ENCODE measurements at places on chromosomes 1 and 21.

GRCh38 chr1:92993581-92993980 is 32.3 kb upstream of the DIPK1A start:
- no peak for DNase-seq

GRCh38 chr1:200184196-200184595 is 156.7 kb downstream of the NR5A2 start:
- DNase-seq: peak; percentile 72

DNA sequence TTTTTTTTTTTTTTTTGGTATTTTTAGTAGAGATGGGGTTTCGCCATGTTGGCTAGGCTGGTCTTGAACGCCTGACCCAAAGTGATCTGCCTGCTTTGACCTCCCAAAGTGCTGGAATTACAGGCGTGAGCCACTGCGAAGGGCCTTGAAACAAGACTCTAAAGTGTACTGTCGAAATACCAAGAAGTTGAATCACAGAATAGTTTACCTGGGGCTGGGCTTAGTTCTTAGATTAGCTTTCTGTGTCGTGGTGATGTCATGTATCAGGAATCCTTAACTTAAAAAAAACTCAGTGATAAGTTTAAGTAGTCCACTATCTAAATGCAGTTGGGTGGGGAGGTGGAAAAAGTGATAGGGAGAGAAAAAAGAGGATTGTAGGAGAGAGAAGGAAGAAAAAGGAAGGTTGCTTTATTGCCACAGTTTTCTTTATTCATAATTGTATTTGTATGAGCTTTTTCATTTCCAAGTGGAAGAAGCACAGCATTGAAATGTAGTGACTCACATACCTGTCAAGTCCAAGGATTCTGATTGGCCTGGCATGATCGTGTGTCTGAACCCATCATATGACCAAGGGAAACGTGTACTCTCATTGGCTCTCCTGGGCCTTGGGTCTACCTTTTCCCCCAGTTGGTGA is 13.4 kb downstream of the ITSN1 start:
- DNase-seq: no peak

- no peak for DNase-seq
These were observed 507.0 kb downstream of the AJAP1 start for GRCh38 chr1:5161372-5161771.

DNA sequence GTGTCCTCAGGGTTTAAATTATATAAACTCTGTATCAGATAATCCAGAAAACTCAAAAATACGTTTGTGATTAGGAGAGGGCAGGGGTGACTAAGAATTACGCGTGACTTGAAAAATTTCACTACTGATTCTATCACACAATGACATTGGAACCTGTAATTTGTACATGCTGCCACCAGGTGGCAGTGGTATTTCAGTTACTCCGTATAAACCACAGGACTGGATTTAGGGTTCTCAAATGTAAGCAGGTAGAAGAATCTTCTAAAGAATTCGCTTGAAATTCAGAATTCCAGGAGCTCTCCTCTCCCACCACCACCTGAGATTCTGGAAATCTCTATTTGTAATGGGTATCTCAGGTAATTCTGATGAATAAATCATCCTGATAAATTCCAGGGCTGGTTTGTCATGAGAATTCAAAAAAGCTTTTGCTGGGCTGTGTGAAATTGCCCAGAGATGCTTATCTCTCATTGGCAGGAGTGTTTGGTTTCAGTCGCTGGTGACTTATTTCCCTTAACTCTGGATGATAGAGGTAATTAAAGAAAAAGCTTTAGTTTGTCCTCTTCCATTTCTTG is 1.7 kb upstream of the KRTAP7-1 start:
- no peak for DNase-seq

DNA sequence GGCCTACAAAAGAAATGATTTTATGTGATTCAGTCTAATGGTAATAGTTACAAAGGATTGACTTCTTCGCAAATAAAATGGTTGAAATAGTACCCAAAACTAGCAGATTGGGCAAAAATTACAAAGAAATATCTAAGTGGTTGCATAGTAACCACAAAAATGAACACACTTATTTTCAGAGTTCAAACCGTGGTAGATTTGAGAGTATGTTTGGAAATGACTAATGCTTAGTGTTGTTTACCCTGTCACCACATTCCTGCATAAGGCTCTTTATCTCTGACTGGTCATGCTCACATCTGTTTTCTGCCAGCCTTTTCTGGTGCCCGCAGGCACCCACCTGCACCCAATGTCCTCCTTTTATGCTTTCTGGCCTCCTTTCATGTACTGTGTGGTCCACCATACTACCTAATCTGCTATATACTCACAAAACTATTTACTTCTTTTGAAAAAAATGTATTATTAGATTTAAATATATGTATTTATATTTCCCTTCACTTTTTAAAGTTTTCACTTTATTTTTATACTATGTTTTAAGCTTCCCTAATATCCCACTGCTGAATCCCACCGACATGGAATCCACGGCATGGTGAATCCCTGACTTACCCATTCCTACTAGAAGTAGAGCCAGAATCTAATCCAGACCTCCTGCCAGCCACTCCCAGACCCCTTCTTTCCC is 30.3 kb downstream of the PTPRC start:
- DNase-seq: no peak

DNA sequence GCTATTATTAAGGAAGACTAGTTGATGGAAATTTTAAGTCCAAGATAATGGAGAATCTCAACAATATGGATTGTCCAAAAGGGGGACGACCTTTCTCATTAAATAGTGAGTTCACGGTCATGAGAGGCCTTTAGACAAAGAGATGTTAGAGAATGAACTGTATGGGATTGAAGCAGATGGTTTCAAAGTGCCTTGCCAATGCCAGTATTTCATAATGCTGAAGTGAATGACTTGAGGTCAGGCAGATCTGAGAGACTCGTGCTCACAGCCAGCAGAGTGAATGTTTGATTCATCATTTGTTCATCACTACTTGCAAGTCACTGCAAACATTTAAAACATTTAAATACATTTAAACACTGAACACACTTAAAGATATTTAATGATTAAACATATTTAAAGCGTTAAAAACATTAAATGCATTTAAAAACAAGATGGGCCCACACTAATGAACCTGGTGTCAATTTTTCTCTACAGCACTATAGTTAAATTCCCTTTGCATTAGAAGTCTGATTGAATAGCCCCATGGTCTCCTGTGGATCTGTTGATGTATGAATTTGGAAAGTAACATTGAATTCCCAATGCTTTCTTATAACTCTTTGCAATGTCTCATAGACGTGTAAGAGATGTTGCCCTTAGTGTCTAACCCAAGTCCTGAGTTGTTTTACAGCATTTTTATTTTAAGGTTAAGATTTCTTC is 80.7 kb downstream of the TGFB2 start:
- DNase-seq: no peak

- no peak for DNase-seq
These were observed 44.1 kb upstream of the RGS21 start for GRCh38 chr1:192272732-192273131.

DNA sequence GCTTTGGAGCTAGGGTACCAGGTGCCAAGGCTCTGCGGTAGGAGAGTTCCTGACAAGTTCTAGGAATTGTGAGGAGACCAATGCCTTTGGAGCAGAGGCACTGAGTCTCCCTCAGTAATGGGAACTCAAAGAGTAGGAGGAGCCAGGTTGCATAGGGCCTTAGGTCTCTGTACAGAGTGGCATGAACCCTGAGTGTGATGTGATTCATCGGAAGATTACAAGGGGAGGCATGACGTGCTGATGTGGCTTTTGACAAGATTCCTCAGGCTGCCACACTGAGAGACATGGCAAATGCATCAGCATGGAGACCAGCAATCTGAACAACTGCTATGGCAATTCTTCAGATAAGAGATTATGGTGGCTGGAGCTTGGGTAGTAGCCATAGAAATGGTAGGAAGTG is 94.6 kb upstream of the SLC44A3 start:
- no peak for DNase-seq

DNA sequence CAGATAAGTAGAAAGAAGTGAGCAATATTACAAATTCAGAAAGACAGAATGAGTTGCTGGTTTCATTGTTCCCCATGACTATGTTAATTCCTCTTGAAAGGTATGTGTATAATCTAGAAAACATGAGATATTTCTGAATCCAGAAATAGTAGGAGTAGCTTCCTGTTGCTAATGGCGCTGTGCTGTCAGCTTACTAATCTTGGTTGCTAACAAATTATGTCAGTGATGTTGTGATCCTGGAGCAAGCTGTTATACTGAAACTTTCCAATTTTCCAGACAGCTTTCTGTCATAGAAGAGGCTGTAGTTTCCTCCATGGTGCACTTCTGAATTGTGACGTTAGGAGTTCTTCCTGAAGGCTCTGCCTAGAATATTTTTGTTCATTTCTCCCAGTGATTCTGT is 372.3 kb downstream of the USP25 start:
- no peak for DNase-seq

- DNase-seq: no peak
These were observed 113.2 kb upstream of the GALNT2 start for GRCh38 chr1:229953736-229954326.

DNA sequence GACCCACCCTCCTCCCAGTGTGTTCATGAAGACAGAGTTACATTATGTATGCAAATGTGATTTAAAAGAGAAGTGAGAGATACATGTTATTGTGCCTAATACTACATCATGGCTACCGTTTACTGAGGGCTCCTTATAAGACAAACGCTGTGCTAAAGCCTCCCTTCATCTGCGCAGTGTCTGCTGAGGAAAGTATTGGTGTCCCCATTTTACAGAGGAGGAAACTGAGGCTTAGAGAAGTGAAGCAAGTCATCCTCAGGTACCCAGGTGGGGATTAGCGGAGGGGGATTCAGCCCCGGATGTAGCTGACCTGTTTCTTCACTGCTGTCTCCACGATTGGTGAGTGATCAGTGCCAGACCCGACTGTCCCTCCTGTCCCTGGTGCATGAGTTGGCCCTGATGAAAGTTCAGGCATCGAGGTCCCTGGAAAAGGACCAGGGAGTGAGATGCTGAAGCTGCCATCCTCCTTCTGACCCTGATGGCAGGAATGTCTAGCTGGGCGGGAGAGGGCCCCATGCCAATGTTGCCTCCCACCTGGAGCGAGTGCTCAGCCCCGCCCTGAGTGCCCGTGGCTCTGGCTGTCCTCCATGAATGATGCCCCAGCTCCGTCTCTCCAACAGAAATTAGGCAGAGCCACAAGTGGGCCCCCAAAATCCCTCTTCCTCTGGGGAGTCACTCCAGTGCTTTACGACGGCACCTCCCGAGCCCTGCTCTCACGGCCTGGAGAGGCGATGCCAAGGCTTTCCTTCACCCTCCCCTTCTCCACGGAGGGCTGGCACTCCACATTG is 204.7 kb downstream of the KAZN start:
- no peak for DNase-seq

DNA sequence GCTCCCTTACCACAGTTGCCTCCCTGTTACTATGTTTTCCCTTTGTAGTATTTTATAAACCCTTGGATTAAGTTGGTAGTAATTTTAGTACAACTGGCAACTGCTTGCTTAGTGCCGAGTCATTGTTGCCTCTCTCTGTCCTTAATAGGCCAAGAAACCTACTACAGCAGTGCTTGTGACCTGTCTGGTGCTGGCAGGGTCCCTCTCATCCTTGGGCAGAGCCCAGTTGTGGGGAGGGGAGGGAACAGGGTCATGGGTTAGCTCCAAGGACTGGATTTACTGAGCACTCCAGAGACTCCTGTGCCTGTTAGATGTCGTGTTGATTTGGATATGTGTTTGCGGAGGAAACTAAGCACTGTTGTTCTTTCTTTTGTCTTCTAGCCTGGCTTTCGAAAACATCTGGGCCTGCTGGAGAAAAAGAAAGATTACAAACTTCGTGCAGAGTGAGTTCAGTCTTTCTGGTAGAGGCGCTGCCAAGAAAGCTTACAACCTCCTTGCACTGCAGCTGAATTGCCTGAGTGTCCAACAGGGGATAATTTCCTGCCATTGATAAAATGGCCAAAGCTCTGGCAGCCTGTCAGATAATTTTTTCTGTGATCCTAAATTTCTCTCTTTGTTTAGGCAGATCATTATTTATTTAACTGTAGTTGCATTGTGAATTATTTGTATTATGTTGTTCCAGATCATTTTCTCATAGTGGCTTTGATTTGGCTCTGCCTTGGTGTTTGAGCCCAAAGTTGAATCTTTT is 3.6 kb downstream of the UTP11 start:
- DNase-seq: no peak

GRCh38 chr1:21050031-21050430 is 126.7 kb downstream of the EIF4G3 start:
- DNase-seq: peak; percentile 70
